ENCODE measurements at places on chromosomes 12 and 14. TPM values are rescaled to one million over a fixed set of nuclear protein-coding genes. Genes with fewer than 3 reads are reported as not detected.

Gene TSPAN11
- 5.9 TPM for polyA plus RNA-seq

Gene NOC4L
- polyA plus RNA-seq: 16.2 TPM

Gene TMCC3
- polyA plus RNA-seq: 23.2 TPM

DNA sequence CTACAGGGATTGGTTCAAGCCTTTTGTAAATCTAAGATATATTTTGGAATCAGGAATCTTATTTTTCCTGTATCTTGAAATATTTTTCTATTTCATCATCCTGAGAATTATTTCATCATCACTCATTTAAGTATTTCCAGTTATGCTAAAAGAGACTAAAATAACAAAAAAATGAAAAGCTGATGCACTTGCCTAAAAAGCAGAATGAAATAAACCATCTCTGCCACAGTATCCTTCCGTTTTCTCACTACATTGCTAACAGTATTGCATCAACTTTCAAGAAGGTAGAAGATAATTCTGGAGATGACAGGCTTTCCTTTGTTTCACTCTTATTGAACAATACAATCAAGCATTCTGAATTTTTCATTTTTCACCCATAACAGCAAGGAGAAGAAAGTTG, 31.1 kb upstream of the EIF5 start:
- DNase-seq: no peak

DNA sequence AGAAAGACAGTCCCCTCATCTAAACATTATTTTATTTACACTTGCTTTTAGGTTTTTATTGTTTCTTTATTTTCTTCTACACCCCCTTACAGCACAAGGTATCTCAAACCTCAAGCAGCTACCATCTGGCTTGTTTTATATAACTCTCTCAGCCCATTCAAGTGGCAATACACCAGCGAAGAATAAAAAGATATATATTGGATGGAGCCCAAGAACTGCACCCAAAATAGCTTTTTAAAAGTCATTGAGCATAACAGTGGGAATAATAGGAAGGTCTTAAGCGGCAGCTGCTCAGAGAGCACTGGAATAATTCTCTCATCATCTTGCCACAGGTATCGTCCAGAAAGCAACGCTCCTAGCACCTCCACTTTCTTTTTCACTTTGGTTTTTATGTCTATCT, 322.5 kb downstream of the SYT1 start:
- no peak for DNase-seq

- no peak for DNase-seq
These were observed 8.5 kb upstream of the KRT75 start for GRCh38 chr12:52442600-52443061.

DNA sequence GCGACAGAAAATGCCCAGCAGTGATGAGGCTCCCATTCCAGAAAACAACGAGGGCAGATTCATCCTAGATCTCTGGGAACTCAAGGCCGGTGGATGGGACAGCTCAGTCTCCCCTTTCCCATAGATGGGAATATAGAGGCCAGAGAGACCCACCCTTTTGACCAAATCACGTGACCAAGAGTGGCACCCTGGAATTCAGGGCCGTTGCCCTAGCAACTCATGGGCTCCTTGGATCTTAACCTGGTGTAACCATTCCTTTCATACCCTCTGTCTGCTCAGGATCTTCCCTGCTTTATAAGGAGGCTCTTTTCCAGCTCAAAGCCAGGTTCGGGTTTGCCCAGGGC, 8.4 kb upstream of the LRTM2 start:
- DNase-seq: no peak

GRCh38 chr14:24361326-24361725, 6.7 kb upstream of the NFATC4 start:
- no peak for DNase-seq

All from hindlimb muscle (tissue), 1 donor.